Right atrium auricular region (tissue), 2 donors: ENCODE measurements at places on chromosomes 6 and 20.

GRCh38 chr20:17679941-17680835 is 1.9 kb downstream of the RRBP1 start:
- DNase-seq = peak; percentile 78

GRCh38 chr6:19925533-19925932 is 88.4 kb downstream of the ID4 start:
- DNase-seq = no peak

GRCh38 chr20:21601799-21602198 is 87.9 kb upstream of the NKX2-2 start:
- DNase-seq = no peak

- peak; percentile 49 for DNase-seq
Observed at GRCh38 chr6:24464253-24465038, 24.9 kb downstream of the GPLD1 start.
